ENCODE measurements at places on chromosomes 2 and 18.

- DNase-seq = no peak
Measured at GRCh38 chr2:112680666-112681101, 34.9 kb downstream of the SLC20A1 start.

GRCh38 chr2:28510184-28510583 lies 14.3 kb downstream of the PLB1 start:
- DNase-seq = no peak

- DNase-seq = peak; percentile 41
Measured at GRCh38 chr2:153059338-153060052, 341.1 kb downstream of the ARL6IP6 start.

DNA sequence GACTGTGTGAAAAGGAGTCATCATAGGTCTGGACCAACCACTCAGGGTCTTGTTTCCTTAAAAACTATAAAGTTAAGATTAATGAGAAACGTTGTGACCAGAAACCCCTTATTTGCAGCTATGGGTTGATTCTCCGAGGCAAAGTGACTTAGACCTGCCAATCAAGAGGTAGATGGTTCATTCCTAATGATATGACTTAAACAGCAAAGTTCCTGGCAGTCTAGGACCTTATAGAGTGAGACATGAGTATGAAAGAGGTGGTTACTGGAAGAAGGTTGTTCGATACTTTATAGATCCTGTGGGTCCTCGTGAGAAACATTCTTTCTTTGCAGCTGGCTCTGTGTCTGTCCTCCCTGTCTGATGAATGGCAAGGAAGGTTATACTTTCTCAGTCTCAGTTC lies 8.0 kb downstream of the SFXN5 start:
- DNase-seq = no peak

- peak; percentile 58 for DNase-seq
Measured at GRCh38 chr18:76405681-76406356, 89.2 kb downstream of the ZNF516 start.

- no peak for DNase-seq
Measured at GRCh38 chr2:99648178-99648844, 158.5 kb upstream of the REV1 start.

- DNase-seq = no peak
Measured at GRCh38 chr2:16034151-16034974, 94.0 kb downstream of the MYCN start.

GRCh38 chr2:193240752-193241151 lies 1046.0 kb upstream of the TMEFF2 start:
- DNase-seq = no peak

GRCh38 chr2:113342650-113343049 lies 63.9 kb upstream of the PAX8 start:
- DNase-seq = no peak

DNA sequence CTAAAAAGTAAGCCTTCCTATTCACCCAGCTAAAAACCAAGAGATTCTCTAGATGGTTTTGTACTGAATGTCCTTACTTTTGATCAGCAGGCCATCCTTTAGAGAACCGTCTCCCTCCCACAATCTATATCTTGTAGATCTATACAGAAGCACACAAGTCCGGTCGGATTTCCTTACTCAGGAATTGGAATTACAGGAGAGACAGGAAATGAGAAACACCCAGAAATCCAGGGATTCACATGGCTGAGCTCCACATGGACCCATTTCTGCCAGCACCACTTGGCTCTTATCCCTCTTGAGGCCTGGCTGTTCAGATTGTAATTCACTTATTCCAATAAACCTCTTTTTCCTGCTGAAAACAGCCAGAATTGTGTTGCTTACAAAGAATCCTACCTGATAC lies 4.5 kb downstream of the OLA1 start:
- no peak for DNase-seq

- peak; percentile 24 for DNase-seq
Measured at GRCh38 chr18:12744103-12744502, 41.3 kb downstream of the PSMG2 start.

DNA sequence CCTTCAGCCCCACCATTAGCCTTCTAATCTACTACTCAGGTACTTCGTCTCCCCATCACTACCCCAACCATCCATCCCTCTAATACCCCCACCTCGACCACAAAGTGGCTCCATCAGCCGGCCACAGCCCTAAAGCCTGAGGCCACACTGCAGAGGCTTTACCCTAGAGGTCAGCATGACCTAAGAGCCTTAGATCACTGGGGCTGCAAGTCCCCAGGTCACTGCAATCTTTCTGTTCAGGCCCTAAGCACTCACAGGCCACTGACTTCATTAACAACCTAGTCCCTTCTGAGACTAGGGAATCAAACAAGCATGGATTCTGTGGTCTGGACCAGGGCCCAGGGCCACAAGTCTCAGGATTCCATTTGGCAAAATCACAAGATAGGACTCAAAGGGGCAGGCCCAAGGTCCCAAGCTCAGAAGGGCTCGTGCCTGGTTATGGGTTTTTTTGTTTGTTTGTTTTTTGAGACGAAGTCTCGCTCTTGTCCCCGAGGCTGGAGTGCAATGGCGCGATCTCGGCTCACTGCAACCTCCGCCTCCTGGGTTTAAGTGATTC lies 37.0 kb upstream of the PKDCC start:
- DNase-seq = no peak

- no peak for DNase-seq
Measured at GRCh38 chr2:144265654-144266053, 254.3 kb downstream of the ZEB2 start.

All from SW 1271 (cell line).